Keratinocyte (primary cell): ENCODE measurements at places on chromosomes 7 and 10. TPM values are rescaled to one million over a fixed set of nuclear protein-coding genes. Genes with fewer than 3 reads are reported as not detected.

TRPV6 gene
- 0.63 to 1.8 TPM (median 1.5 TPM) in 3 replicates for polyA plus RNA-seq

CYP3A4 gene
- not detected in 3 replicates for polyA plus RNA-seq

SPDYE2 gene
- not detected in 3 replicates for polyA plus RNA-seq

TMEM196 gene
- not detected in 3 replicates for polyA plus RNA-seq

SH2D4B gene
- 0.03 to 0.42 TPM (median 0.22 TPM) in 3 replicates for polyA plus RNA-seq

MOGAT3 gene
- polyA plus RNA-seq: not detected in 3 replicates

WDR86 gene
- not detected in 3 replicates for polyA plus RNA-seq

OR2A42 gene
- polyA plus RNA-seq: not detected in 3 replicates

LRRTM3 gene
- not detected in 3 replicates for polyA plus RNA-seq

CPED1 gene
- 0.62 to 1.1 TPM (median 0.72 TPM) in 3 replicates for polyA plus RNA-seq

DNA sequence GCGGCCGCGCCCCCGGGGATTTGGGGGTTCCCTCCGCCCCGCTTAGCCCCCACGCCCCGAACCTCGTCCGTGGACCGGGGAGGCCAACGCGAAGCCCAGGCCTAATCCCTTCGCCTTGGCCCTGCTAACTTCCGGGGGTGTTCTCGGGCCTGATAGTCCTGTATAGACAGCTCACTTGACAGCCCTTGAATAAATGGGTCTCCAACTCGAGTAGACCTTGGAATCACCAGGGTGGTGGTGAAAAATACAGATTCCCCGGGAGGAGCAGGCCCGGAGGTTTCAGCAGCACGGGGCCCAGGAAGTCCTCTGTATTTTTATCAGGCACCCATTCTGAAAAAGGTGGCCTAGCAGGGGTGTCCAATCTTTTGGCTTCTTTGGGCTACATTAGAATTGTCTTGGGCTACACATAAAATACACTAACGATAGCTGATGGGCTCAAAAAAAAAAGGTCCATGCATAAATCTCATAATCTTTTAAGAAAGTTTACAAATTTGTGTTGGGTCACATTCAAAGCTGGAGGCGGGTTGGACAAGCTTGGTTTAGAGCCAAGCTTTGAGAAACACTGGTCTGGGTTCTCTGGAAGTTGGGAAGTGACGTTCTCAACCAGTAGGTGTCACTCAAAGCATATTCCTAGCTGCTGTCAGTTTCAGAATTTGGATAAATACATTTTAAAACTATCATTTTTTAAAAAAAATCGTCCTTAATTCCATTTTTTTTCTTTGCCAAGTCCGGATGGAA lies 221.7 kb downstream of the PHTF2 start:
- peak overlapping the region; percentile 38 for H3K4me3 ChIP-seq
- peak; percentile 17 for DNase-seq
- H3K4me1 ChIP-seq: peaks cover 3% of the 10 kb centered on the region

DNA sequence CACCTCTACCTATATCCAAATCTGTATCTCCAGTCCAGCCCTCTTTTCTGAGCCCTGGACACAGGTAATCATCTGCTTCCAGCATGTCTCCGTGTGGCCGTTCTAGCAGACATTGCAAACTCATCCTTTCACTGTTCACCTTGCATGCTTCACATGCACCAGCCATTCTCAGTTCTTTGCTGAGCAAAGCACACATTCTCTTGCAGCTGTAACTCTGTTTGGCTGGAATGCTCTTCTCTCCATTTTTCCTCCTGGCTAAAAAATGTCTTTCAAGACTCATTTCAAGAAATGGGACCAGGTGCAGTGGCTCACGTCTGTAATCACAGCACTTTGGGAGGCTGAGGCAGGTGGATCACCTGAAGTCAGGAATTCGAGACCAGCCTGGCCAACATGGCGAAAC lies 40.3 kb upstream of the NRF1 start:
- H3K27me3 ChIP-seq: no peaks in the 10 kb centered on the region
- no peak overlapping the region for H3K27ac ChIP-seq
- peaks cover 18% of the 10 kb centered on the region for H3K4me1 ChIP-seq
- H3K4me3 ChIP-seq: no peak overlapping the region
- DNase-seq: no peak

GRCh38 chr10:72276013-72276387 lies 2.3 kb downstream of the DDIT4 start:
- no peaks in the 10 kb centered on the region for H3K27me3 ChIP-seq
- H3K4me1 ChIP-seq: peaks cover 14% of the 10 kb centered on the region
- H3K4me3 ChIP-seq: peak overlapping the region; percentile 100
- no peak for DNase-seq
- H3K27ac ChIP-seq: peak overlapping the region; percentile 94
- peaks cover 22% of the 10 kb centered on the region for H3K36me3 ChIP-seq

DNA sequence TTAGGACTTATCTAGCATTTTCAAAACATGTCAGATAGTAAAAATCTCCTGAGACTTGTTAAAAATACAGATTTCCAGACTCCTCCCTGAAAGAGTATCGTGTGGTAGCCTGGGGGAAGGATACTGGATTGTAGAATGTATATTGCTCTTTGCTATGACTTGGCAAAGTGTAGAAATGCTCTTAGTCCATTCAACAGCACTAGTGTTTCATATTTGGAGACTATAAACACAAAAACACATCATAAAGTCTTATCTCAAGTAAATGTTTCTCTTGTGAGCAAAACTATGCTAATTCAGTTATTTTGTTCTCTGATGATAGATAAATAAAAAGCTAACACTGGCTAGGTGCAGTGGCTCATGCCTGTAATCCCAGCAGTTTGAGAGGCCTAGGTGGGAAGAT lies 137.5 kb upstream of the PRPS1L1 start:
- H3K4me1 ChIP-seq: no peaks in the 10 kb centered on the region
- no peaks in the 10 kb centered on the region for H3K27me3 ChIP-seq
- no peak for DNase-seq
- no peak overlapping the region for H3K4me3 ChIP-seq

DNA sequence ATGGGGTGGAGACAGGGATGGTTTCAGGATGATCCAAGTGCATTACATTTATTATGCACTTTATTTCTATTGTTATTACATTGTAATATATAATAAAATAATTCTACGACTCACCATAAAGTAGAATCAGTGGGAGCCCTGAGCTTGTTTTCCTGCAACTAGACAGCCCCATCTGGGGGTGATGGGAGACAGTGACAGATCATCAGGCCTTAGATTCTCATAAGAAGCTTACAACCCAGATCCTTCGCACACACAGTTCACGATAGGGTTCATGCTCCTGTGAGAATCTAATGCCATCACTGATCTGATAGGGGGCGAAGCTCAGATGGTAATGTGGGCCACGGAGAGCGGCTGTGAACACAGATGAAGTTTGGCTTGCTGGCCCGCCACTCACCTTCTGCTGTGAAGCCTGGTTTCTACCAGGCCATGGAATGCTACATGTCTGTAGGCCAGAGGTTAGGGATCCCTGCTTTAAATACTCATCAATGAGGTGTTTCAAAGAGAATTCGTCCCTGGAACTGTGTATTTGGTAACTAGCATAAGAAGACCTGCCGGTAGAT lies 21.2 kb upstream of the PRKCQ start:
- no peaks in the 10 kb centered on the region for H3K4me1 ChIP-seq
- DNase-seq: no peak
- no peaks in the 10 kb centered on the region for H3K27me3 ChIP-seq
- H3K27ac ChIP-seq: no peak overlapping the region

DNA sequence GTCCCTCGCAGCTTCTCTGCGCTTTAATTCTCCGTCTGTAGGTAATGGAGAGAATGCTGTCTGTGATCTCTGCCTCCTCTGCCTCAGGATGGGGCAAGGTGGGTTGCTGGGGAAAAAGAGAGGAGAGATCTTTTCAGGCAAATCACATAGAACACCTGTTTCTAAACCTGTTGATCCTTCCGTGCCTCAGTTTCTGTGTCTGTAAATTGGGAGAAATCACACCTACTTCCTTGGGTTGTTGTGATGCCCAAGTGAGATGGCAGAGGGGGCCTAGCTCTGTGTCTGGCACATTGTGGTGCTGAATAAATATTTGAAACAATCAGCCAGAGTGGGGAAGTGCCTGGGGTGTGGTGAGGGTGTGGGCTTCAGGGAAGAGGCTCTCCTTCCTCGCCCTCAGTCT lies 28.8 kb downstream of the KAZALD1 start:
- H3K4me3 ChIP-seq: no peak overlapping the region
- H3K27me3 ChIP-seq: peaks cover 15% of the 10 kb centered on the region
- H3K36me3 ChIP-seq: no peaks in the 10 kb centered on the region
- no peak for DNase-seq

DNA sequence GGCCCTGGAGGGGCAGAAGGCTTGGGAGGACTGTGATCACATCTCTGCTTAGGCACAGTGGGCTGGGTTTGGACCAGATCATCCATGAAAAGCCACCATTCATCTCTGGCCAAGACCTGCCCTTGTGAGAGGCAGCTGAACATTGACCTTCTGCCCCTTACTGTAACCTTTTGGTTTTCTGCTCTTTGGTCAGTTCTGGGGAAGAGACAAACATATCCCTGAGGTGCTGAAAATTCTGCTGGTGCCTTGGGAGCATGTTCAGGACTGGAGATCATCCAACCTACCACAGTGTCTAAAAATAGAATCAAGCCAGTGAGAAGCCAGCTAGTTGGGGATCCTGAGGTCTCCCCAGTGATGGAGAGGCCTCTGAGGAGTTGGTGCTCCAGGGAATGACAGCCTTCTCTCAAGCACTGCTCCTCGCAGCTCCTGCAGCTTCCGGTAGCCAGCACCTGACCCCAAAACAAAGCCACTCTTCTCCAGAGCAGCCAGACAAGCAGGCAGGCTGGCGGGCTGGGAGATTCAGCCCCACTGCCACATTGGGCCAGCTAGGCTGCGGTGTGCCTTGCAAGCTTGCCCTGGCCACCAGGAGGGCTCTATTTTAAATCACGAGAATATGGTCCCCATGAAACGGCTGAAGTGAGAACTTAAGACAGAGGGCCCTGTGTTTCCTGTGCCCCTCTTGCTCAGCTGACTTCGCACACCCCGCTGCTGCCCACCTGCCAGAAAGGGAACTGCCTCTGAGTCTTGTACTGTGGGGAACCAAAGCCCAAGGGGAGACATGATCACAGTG lies 37.8 kb upstream of the UBE2H start:
- H3K4me3 ChIP-seq: no peak overlapping the region
- DNase-seq: no peak
- H3K27me3 ChIP-seq: no peaks in the 10 kb centered on the region
- no peak overlapping the region for H3K27ac ChIP-seq
- H3K4me1 ChIP-seq: peaks cover 2% of the 10 kb centered on the region

DNA sequence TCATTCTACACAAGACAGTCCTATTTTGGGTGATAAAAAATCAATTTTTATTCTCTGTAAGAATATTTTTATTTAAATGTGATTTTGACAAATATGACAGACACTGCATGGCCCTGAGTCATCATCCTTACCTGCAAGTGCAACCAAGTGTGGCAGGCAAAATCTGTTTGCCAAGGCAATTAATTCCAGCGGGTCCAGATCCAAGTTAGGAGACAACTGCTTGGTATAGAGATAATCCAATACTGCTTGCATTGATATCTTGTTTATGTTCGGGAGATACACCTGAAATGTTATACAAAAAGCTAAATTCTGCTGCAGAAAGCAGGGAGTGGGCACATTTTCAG lies 66.2 kb downstream of the RHOBTB1 start:
- no peak overlapping the region for H3K4me3 ChIP-seq
- H3K27ac ChIP-seq: no peak overlapping the region
- H3K27me3 ChIP-seq: no peaks in the 10 kb centered on the region
- no peaks in the 10 kb centered on the region for H3K4me1 ChIP-seq

- no peaks in the 10 kb centered on the region for H3K27me3 ChIP-seq
- no peak overlapping the region for H3K27ac ChIP-seq
- no peak for DNase-seq
- H3K4me1 ChIP-seq: peaks cover 37% of the 10 kb centered on the region
- H3K36me3 ChIP-seq: no peaks in the 10 kb centered on the region
- H3K4me3 ChIP-seq: no peak overlapping the region
Observed at GRCh38 chr7:128710481-128710880, 28.7 kb upstream of the CALU start.

GRCh38 chr10:110151971-110152370 lies 55.4 kb upstream of the MXI1 start:
- no peaks in the 10 kb centered on the region for H3K4me1 ChIP-seq
- no peak for DNase-seq
- no peak overlapping the region for H3K4me3 ChIP-seq
- peaks cover 17% of the 10 kb centered on the region for H3K27me3 ChIP-seq
- H3K36me3 ChIP-seq: no peaks in the 10 kb centered on the region
- H3K27ac ChIP-seq: no peak overlapping the region

- H3K4me3 ChIP-seq: no peak overlapping the region
- no peaks in the 10 kb centered on the region for H3K27me3 ChIP-seq
- H3K27ac ChIP-seq: no peak overlapping the region
- no peak for DNase-seq
- no peaks in the 10 kb centered on the region for H3K36me3 ChIP-seq
- no peaks in the 10 kb centered on the region for H3K4me1 ChIP-seq
Observed at GRCh38 chr10:116511365-116511764, 34.4 kb upstream of the PNLIP start.

DNA sequence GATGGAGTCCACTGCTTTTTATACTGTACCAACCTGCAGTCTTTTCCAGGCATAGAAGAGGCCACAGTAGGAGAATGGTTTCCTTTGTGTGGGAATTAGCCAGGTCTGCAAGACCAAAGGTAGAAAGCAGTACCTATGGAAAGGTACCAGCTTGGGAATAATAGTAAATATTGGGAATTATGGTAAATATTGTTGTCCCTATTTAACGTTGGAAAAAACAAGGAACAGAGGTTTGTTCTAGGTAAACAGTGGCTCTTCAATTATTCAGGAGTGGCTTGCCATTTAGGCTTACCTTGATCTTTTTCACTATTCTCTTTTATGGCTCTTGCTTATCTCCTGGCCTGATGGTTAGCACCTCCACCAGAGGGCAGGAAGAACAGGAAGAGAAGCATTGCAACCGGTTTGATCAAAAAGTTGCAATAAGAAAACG lies 43.9 kb upstream of the GSAP start:
- no peaks in the 10 kb centered on the region for H3K27me3 ChIP-seq
- no peak for DNase-seq
- H3K4me3 ChIP-seq: no peak overlapping the region
- H3K4me1 ChIP-seq: peaks cover 3% of the 10 kb centered on the region

- H3K4me3 ChIP-seq: no peak overlapping the region
- no peaks in the 10 kb centered on the region for H3K36me3 ChIP-seq
- H3K4me1 ChIP-seq: no peaks in the 10 kb centered on the region
- H3K27me3 ChIP-seq: no peaks in the 10 kb centered on the region
- DNase-seq: no peak
- no peak overlapping the region for H3K27ac ChIP-seq
Observed at GRCh38 chr10:60704471-60704870, 73.8 kb upstream of the CDK1 start.

GRCh38 chr7:108497082-108497725 lies 28.7 kb downstream of the PNPLA8 start:
- H3K27ac ChIP-seq: no peak overlapping the region
- H3K27me3 ChIP-seq: no peaks in the 10 kb centered on the region
- peaks cover 1% of the 10 kb centered on the region for H3K36me3 ChIP-seq
- H3K4me1 ChIP-seq: no peaks in the 10 kb centered on the region

DNA sequence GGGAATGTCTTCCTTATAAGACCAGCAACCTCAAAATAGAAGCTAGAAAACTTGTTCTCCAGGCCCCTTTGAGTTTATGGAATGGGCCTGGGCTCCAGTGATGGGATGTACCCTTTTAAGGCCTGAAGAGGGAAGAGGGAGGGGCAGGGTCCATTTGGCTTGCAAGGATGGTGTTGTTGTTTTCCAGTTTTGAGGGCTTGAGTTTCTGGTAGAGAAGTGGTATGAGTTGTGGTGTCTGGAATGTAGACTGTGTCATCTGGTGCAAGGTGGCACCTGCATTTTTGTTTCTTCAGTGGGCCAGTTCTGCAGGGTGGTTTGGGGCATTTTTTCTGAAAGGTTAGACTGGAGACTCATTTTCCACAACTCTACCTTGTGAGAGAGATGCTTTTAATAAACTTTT lies 90.1 kb downstream of the ZNF777 start:
- no peaks in the 10 kb centered on the region for H3K4me1 ChIP-seq
- no peak for DNase-seq
- H3K27ac ChIP-seq: no peak overlapping the region
- no peaks in the 10 kb centered on the region for H3K36me3 ChIP-seq

GRCh38 chr7:36792421-36792820 lies 68.1 kb upstream of the AOAH start:
- H3K36me3 ChIP-seq: no peaks in the 10 kb centered on the region
- no peak for DNase-seq
- no peak overlapping the region for H3K27ac ChIP-seq
- peaks cover 29% of the 10 kb centered on the region for H3K4me1 ChIP-seq
- H3K4me3 ChIP-seq: no peak overlapping the region
